Right ventricle myocardium superior (tissue), 1 donor: ENCODE measurements at places on chromosomes 13 and 19. TPM values are rescaled to one million over a fixed set of nuclear protein-coding genes. Genes with fewer than 3 reads are reported as not detected.
A peak's percentile ranks its signal among the peaks of the same experiment; 100 is the strongest.

DNA sequence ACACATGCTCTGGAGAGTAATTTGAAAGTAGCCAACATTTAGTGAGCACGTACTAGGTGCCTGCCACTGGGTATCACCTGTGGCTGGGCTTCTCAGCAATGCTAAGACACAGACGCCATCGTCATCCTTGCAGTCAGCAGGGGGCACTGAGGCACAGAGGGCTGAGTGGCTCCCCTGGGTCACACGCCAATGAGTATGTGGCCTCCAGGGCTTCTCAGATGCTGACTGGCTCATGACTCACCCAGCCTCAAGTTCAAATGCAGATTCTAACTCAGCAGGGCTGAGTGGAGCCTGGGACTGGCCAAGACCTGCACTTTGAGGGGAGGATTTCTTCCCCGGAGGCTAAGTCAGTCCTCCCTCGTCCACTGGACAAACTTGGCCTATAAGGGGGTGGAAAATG lies 115.1 kb upstream of the CACNA1A start:
- DNase-seq = no peak

GRCh38 chr13:79402679-79403078 lies 3.4 kb downstream of the RBM26 start:
- no peak for DNase-seq

GRCh38 chr19:45995715-45996385 lies 583 bp downstream of the CCDC61 start:
- peak; percentile 1 for DNase-seq

GRCh38 chr19:2977746-2978138 lies 378 bp downstream of the TLE6 start:
- no peak for DNase-seq

DNA sequence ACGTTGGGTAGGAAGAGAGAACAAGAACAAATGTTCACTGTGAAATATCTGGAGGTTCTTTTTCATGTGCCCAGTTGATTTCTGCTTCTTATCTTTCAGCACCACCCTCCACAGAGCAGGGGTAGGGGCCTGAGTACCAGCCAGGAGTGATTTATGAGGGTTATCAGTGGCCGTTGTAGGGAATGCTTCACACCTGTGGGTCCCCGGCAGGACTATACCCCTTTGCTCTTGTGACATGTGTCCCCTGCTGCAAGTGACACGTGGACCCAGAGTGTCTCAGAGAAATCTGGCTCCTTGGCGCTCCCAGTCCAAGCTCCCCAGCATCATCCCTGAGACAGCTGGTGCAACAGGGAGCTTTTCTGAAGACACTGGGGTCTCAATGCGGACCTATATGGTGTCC lies 29.7 kb downstream of the SIAH3 start:
- no peak for DNase-seq

- no peak for DNase-seq
These were observed 27.7 kb downstream of the EFNB2 start for GRCh38 chr13:106507560-106508274.

DNA sequence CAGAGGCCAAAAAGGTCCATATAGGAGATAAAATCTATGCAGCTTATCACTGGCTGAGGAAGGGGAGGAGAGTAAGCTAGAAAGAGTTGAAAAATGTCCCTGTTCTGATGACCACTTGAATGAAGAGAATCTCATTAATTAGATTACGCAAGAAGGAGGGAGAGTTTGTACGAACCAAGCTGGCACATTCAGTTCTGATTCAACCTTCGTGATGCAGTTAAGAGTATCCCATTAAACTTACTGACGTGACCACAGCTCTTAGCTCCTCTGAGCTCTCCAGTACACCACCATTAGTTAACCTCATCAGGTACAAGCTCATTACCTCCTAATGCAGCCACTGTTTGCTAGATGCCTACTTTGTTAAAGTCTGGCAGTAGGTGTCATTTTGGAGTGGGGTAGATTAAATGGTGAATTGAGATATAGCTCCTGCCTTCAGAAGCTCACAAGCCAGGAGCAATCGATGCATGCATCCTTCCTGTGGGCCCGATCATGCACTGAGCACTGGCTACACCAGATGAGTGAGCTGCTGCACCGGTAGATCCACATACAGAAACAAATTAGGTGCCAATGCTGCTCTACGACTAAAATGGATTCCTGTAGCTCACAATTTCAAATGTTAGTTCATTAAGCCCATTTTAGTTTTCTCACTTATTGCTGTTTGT lies 458.3 kb downstream of the COG6 start:
- DNase-seq = no peak

DNA sequence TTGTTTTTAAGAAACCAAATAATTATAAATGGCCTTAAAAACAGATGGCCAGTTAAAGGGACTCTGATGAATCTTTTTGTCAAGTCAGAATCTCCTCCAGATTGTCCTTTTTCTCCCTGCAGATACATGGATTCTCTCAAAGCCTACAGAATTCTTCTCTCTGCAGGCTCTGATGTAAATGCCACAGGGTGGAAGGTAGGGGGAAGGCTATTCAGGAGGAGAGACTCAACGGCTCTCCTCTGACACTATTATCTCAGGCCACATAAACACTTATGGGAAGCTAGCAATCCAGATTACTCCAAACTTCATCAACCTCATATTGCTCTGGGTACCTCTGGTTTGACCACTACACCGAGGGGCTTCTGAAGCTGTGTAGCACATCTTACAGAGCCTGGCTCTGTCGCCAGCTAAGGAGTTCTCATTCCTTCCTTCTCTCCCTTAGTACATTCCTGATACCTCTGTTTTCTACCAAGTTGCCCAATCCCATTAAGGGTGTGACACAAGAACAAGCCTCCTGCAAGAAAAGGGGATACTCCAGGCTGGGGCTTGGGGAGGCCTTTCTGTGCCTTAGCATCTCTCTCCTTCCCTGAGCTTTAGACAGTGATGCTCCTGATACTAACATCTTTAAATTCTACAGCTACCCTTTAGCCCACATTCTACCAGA lies 14.9 kb downstream of the LCP1 start:
- DNase-seq = no peak

DNA sequence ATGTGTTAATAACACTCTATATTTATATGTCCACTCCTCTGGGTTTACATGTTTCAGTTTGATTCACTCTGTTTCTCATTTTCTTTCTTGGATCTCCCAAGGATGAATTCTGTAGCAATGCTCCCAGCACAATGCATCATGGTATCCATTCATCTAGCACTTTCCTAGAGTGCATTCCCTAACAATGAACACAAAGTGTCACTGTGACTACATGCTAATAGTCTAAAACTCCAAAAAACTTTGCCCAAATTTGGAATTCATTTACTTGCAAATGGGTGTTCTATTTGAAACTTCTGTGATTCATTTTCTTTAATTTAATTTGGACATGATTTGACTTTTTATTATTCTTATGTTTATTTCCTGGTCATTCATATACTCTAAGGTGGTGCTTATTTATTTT lies 286.3 kb downstream of the POU4F1 start:
- DNase-seq = no peak

- no peak for DNase-seq
These were observed 90.9 kb downstream of the TEX29 start for GRCh38 chr13:111411151-111411858.

GRCh38 chr19:16463991-16464575 lies 7.7 kb downstream of the EPS15L1 start:
- no peak for DNase-seq

DNA sequence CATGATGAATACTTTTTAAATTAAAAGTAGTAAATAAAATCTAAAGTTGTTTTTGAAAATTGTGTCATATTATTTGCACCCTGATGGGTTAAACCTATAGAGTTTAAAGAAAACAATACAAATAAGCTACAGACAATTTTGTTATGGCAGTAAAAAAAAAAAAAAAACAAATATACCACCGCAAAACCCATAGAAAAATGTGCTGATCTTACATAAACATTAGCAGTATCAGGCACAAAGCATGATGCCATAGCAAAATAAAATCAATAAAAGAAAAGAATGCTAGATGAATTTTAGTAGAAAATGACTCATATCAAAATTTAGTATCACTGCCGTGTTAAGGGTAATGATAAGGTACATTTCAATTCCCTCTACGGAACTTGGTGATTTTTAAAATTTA lies 826.0 kb downstream of the SLITRK1 start:
- no peak for DNase-seq

DNA sequence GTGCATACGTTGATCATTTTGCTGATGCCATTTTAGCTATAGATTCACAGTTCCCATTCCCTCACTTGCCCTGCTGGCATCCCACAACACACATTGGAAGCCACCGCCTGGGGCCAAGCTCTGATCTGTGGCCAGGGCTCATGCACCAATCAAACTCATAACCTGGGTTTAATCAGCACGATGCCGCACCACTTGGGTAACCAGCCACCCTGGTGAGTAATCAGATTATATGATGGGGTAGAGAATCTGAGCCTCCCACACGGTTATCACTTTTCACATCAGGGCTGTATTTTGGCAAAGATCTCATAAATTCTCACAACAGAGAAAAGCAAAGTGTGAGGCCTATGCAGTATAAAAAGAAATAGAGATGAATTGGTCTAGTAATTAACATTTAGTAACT lies 66.0 kb upstream of the TNFRSF19 start:
- no peak for DNase-seq

- no peak for DNase-seq
These were observed 339.1 kb upstream of the OBI1 start for GRCh38 chr13:78997902-78998629.

Gene PBX4
- total RNA-seq = not detected

Gene ZNF738
- total RNA-seq = 1.8 TPM

Gene ZSCAN18
- 60.5 TPM for total RNA-seq

Gene PRR36
- total RNA-seq = 0.08 TPM

Gene FBXO27
- 13.0 TPM for total RNA-seq

Gene GIPC3
- total RNA-seq = 2.2 TPM

Gene PLIN4
- 239 TPM for total RNA-seq

Gene NLRP4
- not detected for total RNA-seq

Gene FGF9
- 9.5 TPM for total RNA-seq

Gene KCTD4
- not detected for total RNA-seq

Gene ZNF284
- total RNA-seq = 1.6 TPM
